Umbilical cord (tissue), 2 donors: ENCODE measurements at places on chromosomes 12 and 14. TPM values are rescaled to one million over a fixed set of nuclear protein-coding genes. Genes with fewer than 3 reads are reported as not detected.

KCNC2 gene
- 4.1 TPM for total RNA-seq

VEZT gene
- total RNA-seq: 94.4 TPM

DNA sequence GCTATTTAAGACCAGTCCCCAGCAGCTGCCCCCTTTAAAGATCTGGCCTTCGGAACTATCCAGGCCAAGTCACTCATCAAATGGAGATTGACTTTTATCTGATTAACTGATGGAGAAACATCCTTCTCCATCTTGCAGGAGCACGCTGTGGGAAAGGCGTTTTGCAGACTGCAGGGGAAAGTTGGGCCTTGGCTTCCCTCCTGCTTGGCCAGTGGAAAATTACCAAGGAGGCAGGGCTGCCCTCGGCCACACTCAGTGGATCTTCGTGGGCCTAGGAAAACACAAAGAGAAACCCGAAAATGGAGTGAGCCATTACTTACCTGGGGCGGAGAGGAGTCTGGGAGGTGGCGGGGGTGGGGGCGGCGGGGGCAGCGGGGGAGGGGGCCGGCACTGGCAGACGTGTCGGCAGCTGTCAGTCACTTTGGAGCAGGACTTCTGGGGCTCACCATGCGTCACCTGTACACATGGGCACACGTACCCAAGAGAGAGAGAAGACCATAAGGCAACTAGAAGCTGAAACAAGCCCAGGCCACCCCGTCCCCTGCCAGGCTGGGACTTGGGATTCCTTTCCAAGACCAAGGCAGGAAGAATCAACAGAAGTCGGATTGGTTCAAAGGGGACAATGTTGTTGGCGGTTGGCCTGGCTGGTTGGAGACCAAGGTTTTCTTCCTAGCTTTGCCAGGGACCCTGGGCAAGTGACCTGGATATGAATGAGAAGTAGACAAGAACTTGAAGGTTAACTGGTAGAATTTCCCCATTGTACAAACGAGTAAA is 9.2 kb downstream of the PRIMA1 start:
- no peak for DNase-seq

- DNase-seq: peak; percentile 53
Observed at GRCh38 chr12:69533844-69534243, 51.4 kb upstream of the CCT2 start.

PTCSC3 gene
- not detected for total RNA-seq

- DNase-seq: peak; percentile 52
Observed at GRCh38 chr12:120830052-120830940, 73.9 kb downstream of the SPPL3 start.

- DNase-seq: no peak
Observed at GRCh38 chr12:53259891-53260290, 8.2 kb upstream of the ESPL1 start.

MDP1 gene
- total RNA-seq: 3.9 TPM

- DNase-seq: no peak
Observed at GRCh38 chr12:101819467-101819866, 11.3 kb downstream of the GNPTAB start.

- no peak for DNase-seq
Observed at GRCh38 chr14:81432219-81432661, 32.1 kb upstream of the STON2 start.

- no peak for DNase-seq
Observed at GRCh38 chr12:39626033-39626814, 6.6 kb upstream of the ABCD2 start.

CCDC177 gene
- 0.72 TPM for total RNA-seq

TRHDE gene
- 94.6 TPM for total RNA-seq

NOXRED1 gene
- 0.48 TPM for total RNA-seq

- DNase-seq: no peak
Observed at GRCh38 chr12:85725991-85726390, 110.2 kb downstream of the RASSF9 start.

- DNase-seq: no peak
Observed at GRCh38 chr12:122681814-122682213, 21.3 kb downstream of the HCAR2 start.

DNA sequence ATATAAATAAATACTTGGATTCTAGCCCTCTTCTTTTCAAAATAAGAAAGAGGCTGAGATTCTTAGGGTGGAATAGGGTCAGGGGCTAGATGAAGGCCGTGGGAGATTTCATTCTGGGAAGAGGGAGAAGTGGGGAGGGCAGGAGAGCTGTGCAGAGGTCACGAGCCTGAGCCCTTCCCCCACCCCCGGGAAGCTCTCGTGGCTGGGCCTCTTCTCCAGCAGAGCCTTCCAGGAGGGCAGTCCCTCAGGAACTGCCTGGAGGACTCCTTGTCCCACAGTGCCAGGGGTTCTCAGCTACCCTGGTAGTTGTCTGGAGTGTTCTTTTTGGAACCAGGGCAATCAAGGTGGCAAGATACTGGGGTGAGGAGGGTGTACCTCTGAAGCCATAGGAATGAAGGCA is 94.0 kb downstream of the ESR2 start:
- DNase-seq: peak; percentile 39

DNA sequence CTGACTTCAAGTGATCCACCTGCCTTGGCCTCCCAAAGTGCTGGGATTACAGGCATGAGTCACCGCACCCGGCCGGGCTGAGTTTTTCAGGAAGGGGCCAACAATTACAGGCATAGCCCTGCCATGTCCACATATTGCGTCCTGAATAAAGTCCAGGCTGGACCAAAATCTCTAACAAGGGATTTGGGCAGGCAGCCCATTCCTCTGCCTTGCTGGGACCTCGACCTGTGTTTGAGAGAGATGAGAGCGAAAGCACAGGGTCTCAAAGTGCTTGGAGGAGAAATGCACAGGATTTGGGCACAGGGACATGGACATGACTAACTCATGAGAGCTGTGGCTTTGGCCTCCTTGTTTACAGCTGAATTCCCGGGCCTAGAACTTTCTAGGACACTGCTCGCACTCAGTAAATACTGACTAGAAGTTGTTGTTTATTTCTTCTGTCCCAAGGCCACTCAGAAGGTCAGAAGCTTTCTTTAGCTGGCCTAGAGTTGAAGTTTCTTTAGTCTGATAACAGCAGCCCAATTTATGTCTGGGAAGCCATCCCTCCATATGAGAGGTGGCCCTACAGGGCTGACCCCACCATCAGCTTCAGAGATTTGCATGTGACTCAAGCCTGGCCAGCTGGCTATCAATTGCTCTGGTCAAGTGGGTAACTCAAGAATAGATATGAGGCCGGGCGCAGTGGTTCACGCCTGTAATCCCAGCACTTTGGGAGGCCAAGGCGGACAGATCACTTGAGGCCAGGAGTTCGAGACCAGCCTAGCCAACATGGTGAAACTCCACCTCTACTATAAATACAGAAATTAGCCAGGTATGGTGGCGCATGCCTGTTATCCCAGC is 11.7 kb downstream of the CAMKK2 start:
- no peak for DNase-seq

LRFN5 gene
- 7.9 TPM for total RNA-seq

RAD51AP1 gene
- total RNA-seq: 3.4 TPM

DNA sequence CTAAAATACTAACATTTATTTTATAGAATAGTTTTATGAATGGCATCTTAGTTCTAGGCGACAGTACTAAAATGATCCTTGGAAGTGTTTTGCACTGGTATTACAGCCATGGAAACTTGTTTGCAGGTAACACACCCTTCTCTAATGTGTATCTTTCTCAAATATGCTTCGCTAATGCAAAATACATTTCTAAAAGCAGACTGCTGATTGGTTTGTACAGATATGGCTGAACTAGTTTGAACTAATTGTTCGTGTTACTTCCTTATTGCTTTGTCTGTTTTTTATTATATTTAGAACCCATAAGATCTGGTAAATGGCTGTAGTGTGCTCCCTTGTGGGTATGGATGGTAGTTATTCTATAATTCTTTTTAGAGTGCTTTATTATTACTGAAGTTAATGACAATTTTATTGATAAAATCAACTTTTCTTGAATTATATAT is 53.0 kb downstream of the ATF7IP start:
- peak; percentile 31 for DNase-seq

DNA sequence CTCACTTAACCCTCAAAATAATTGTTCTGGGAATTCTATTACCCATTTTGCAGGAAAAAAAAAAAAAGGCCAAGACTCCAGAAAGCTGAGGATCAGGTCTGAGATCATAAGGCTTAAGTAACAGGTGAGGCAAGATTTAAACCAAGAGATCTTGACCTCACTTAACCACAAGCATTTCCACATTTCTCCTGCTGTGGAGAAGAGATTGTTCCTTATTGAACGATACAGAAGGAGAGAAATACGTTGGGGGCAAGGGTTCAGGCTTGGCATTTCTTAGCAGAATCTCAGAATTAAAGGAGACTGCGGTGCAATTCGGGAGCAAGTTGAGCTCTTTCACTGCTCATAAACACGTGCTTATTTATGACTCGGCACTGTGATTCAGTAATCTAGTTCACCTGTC is 885.3 kb upstream of the TMEM132C start:
- DNase-seq: no peak

- DNase-seq: no peak
Observed at GRCh38 chr12:107891967-107892366, 117.5 kb downstream of the ASCL4 start.

DNA sequence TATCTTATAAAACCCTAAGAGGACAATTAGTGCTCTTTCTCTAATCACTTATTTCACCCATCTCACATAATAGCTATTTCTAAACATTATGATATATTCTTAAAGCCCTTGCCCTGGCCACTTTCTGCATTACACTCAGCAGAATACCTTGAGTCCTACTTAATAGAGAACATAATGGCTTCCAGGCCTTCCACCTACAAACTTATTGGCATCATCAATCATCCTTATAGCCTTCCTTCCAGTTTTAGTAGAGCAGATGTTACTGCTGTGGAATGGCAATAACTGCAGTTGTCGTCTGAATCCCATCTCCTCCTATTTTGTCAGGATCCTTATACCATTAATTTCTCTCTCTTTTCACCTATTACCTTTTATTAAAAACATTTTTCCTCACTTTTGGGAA is 1127.4 kb downstream of the LRFN5 start:
- DNase-seq: no peak
